Hematopoietic multipotent progenitor cell (in vitro differentiated cells): ENCODE measurements at places on chromosomes 16 and 17.

DNA sequence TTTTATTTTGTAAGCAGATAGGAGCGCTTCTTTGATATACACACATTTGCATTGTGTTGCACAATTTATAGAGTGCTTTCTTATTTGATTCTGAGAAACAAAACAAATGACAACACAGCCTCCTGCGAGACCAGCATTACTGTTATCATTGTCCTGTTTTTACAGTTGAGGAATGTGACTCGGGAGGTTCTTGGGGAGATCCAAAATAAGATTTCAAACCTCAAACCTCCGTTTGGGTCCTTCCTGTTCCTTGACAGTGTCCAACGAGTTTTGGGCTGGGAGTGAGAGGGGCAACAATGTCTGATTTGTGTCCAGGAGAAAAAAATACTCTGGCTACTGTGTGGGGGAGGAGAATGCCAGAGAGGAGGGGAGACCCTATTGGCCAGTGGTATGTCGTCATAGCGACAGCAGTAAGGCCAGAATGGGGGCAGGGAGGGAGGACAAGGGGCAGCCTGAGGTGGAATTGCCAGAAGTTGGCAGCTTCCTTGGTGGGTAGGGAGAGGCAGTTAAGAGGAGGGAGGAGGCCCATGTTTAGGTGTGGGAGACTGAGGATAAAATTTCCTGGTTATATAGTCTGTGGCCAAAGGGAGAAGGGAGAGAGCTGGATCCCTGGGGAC is 45.5 kb downstream of the TMEM132E start:
- DNase-seq = no peak

GRCh38 chr16:25064937-25065336 is 46.6 kb upstream of the LCMT1 start:
- no peak for DNase-seq

- DNase-seq = no peak
Measured at GRCh38 chr17:40547079-40547784, 18.0 kb downstream of the CCR7 start.

GRCh38 chr16:57534337-57534880 is 2.0 kb downstream of the CCDC102A start:
- no peak for DNase-seq

DNA sequence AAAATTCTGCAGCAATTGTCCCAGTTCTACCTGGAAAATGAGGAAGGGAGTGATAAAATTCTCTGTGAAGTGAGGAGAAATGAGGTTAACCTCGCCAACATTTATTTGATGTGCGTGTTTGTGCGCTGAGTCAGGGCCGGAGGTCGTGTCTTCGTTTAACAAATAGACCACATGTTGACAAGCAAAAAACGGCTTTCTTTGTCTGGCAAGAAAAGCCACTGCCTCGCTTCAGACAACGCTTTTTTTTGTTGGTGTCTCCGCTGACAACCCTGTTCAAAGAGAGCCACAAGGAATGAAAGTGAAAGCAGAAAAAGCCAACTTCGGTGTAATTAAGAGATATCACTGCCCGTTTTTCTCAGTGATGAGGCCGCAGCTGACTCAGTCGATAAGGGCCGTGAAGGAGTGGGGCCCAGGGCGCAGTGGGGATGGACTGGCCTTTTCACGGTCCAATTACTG is 510.6 kb downstream of the CDH13 start:
- DNase-seq = no peak

GRCh38 chr17:44928136-44928535 is 12.8 kb upstream of the GFAP start:
- DNase-seq = no peak

GRCh38 chr16:69936751-69937211 is 14.4 kb upstream of the CLEC18A start:
- no peak for DNase-seq

DNA sequence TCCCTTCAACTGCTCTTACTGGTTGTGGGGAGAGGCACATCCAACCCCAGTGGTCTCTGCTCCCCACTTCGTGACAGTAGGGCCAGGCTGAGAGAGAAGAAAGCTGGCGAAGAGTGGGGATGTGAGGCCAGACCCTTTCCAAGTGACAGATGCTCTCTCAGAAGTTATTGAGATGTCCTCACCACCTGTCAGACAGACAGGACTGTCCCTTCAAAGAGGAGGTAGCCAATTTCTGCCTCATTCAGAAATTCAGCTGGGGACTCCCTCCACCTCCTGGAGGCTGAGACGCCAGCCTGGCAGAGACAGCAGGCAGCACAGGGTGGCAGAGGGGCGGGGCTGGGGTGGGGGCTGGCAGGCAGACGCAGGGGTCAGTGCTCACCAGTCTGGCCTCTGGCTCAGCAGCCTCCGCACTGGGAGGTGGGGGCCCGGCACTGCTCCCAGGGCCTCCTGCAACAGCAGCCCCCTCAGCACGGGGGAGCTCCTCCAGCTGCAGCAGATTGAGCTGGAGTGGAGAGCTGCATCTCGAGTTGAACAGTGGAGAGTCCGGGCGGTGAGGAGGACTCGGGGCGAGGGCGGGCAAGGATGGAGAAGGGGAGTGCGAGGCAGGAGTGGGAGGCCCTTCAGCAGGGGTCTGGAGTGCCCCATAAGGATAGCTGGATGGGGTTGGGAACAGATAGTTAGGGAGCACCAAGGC is 9.2 kb downstream of the PER1 start:
- no peak for DNase-seq

GRCh38 chr17:11369575-11369974 is 128.6 kb downstream of the SHISA6 start:
- no peak for DNase-seq

DNA sequence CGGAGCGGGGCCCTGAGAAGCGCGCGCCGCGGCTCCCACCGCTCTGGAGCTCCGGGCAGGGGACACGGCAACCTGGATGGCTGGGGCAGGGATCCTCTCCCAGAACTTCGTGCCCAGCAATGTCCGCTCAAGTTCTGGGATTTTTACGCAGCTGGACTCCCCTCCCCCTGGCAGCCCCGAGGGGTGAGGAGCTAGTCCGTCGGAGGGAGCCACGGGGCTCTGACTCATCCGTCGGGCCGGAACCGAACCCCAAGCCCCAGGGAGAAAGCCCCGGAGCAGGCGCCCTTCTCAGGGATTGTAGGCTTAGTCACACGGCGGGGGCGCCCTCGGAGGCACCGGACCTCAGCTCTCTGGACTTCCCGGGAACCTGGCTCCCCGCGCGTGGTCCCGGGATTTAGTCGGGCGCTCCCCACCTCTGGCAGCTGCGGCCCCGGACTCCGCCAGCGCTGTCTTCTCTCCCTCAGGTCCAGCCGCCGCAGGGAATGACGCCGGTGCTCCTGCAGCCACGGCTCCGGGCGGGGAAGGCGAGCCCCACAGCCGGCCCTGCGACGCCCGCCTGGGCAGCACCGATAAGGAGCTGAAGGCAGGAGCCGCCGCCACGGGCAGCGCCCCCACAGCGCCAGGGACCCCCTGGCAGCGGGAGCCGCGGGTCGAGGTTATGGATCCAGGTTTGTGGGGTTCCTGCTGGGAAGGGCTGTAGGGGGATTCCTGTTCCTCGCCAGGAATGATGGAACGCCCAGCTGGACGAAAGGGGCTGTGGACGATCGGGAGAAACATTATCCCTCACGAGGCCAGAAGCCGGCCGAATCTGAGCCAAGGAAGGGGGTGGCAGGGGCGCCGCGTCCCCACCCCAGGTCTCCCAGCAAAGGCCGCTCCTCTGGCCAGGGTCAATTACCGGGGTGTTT is 830 bp downstream of the SPHK1 start:
- peak; percentile 82 for DNase-seq

DNA sequence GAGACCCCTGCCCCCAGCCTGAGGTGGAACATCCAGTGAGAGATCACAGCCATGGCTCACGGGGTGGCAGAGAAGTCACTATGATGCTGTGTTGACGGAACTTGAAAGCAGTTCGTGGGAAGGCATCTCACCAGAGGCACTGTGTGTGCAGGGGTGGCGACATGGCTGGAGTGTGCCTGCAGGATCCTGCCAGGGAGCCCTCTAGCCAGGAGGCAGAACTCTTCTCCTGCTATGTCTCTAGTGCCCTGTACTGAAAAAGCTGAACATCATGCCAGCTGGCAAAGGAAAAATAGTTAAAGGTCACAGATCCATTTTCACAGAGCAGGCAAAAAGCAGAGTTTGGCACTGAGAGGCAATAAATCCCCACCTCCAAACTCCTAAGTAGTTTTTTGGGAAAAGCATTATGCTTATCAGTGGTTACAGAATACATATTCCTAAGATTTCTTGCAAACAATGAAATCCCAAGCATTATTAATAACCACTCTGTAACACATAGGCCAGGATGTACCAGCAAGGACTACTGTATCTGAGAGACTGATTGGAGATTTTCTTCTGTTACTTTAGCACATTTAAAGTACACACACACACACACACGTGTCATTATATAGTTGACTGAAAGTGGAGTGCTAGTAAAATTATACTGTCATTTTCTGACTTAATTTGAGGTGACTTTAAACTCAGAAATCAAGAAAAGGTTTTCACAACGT is 36.8 kb downstream of the TNRC6C start:
- DNase-seq = no peak

- DNase-seq = no peak
Measured at GRCh38 chr17:16866436-16866835, 105.5 kb downstream of the TNFRSF13B start.

DNA sequence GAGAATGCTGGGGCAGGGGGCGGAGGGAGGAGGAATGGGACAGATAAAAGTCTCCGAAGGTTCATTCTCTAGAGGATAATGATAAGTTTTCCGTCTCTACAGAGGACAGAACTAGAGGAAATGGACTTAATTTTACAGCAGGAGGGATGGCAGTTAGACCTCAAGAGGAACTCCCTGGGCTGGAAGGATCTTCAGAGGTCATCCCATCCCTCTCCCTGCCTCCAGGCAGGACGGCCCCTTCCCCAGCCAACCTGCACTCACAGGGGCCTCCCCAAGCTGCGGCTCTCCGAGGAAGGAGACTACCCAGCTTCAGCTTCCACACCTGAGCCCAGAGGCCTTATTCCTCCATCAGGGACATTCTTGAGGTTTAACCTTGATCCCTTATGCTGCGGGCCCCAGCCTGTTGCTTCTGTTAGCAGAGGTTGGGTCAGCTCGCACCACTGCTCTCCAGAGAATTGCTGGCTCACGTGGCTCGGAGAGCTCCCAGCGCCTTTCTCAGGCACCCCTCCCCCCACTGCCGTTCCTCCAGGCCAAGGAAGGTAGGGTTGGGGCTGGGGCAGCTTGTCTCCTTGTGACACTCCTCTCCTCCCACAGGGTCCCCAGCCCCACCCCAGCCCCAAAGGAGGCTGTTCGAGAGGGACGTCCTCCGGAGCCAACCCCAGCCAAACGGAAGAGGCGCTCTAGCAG is 8.5 kb downstream of the ELOB start:
- DNase-seq = no peak

GRCh38 chr16:29962344-29962994 is 590 bp downstream of the TMEM219 start:
- no peak for DNase-seq

DNA sequence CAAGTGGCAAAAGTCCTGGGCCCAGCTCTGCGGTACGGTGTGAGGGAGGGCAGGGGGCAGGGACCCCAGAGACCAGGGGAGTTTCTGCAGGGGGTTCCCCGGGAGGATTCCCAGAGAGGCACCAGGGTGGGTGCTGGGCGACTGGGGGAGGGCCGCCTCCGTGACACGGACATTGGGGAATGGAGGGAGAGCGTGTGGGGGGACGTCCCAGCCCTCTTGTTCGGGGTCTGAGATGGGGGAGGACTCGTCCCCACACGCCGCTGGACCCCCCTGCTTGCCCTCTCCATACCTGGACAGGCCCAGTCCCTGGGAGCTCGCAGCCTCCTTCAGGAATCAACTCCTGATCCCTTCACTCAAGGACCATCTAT is 26.3 kb upstream of the C1QTNF8 start:
- no peak for DNase-seq

DNA sequence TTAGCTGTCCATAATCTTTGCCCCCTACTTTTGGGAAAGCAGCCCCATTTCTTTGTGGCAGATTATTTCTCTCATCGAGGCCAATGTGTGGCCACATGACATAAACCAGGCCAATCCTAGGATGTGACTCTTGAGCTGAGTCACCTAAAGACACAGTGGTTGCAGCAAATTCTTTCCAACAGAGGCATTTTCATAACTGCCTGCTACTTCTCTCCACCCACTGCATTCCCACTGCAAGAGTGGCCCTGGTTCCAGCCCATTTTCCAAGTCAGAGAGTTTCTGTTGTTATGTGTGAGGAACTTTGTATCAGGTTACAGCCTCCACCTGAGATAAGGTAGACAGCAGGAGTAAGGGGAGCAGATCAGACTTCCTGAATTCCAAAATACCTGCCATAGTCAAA is 195.2 kb downstream of the RGS9 start:
- DNase-seq = no peak

DNA sequence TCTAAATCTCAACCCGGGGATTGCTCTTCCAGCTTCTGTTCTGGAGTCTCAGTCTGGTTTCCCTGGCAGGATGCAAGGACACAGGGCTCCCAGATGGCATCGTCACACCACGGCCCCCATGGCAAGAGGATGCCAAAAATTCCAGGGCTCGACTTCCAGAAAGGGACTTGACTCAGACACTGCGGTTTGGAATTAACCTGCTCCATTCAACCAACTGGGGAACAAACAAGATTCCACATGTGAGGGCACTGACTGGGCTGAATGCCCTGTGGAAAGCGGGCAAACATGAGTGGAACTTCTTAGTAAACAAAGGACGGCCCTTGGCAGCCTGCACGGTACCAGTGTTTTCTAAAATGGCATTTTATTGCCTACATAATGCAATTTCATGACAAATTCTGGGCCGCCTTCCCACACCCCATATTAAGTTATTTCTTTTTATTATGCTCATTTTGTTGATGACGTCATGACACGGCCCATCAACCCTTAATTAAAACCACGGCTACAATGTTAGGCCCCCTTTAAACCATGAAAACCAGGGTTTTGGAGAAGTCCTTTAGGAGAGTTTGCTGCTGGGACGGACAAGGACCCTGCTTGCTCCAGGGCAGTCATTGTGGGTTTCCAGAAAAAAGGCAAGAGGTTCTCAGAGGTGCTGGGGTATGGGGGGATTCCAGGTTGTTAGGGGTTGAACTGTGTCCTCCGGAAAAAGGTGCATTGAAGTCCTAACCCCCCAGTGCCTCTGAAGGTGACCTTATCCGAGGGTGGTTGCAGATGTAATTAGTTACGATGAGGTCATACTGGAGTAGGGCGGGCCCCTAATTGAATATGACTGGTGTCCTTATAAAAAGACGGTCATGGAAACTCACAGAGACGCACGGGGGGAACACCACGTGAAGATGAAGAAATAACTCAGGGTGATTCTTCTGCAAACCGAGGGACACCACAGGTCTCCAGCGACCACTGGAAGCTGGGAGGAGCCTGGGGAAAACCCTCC is 205.6 kb downstream of the FOXL1 start:
- DNase-seq = no peak

- DNase-seq = no peak
Measured at GRCh38 chr17:65279456-65279855, 142.3 kb downstream of the RGS9 start.

GRCh38 chr16:66026211-66026610 is 340.3 kb upstream of the CDH5 start:
- DNase-seq = no peak
